Smooth muscle cell of the pulmonary artery (primary cell): ENCODE measurements at places on chromosomes 3 and 15. TPM values are rescaled to one million over a fixed set of nuclear protein-coding genes. Genes with fewer than 3 reads are reported as not detected.

Gene PDIA5
- 69.7 and 77.5 TPM in 2 replicates for total RNA-seq

Gene ATP13A5
- not detected in 2 replicates for total RNA-seq

Gene ZNF660
- total RNA-seq: 1.8 and 2.2 TPM in 2 replicates

Gene SLC28A2
- total RNA-seq: not detected in 2 replicates

Gene EOMES
- not detected in 2 replicates for total RNA-seq

Gene MKRN3
- total RNA-seq: 0.43 and 1.5 TPM in 2 replicates

Gene HCLS1
- total RNA-seq: 0.76 and 2.2 TPM in 2 replicates

Gene C2CD4A
- 0.36 and 1.4 TPM in 2 replicates for total RNA-seq

Gene OCA2
- total RNA-seq: not detected in 2 replicates

Gene RHOV
- 0.07 TPM in 1 of 2 replicates, not detected in the other for total RNA-seq

Gene TMEM202
- total RNA-seq: not detected in 2 replicates

Gene RPL4
- 3,026 and 3,138 TPM in 2 replicates for total RNA-seq

Gene TMEM212
- total RNA-seq: not detected in 2 replicates

Gene SYNM
- total RNA-seq: 23.4 and 24.0 TPM in 2 replicates

Gene ABHD10
- total RNA-seq: 40.6 and 47.5 TPM in 2 replicates

Gene DNAH12
- total RNA-seq: 0.13 TPM in 2 replicates

Gene TLR9
- under 0.01 and 0.23 TPM in 2 replicates for total RNA-seq

Gene IMPG2
- total RNA-seq: 0.26 and 0.33 TPM in 2 replicates

Gene AHSG
- not detected in 2 replicates for total RNA-seq

Gene SLC6A6
- 20.4 and 55.4 TPM in 2 replicates for total RNA-seq

Gene NAA50
- total RNA-seq: 249 and 278 TPM in 2 replicates

Gene TGM4
- total RNA-seq: not detected in 2 replicates

Gene TRIM42
- total RNA-seq: not detected in 2 replicates

Gene SLC49A4
- total RNA-seq: 17.6 and 19.7 TPM in 2 replicates

Gene IL12A
- 1.8 and 3.7 TPM in 2 replicates for total RNA-seq

Gene THOC7
- total RNA-seq: 34.1 and 43.2 TPM in 2 replicates

Gene NR1I2
- total RNA-seq: 0.20 and 0.23 TPM in 2 replicates

Gene STAC
- total RNA-seq: 23.2 and 28.2 TPM in 2 replicates

Gene GOLGA8R
- 2.9 and 3.3 TPM in 2 replicates for total RNA-seq

Gene TRPM1
- not detected in 2 replicates for total RNA-seq

Gene LSAMP
- total RNA-seq: 1.0 and 3.2 TPM in 2 replicates

Gene DPH6
- 7.6 and 11.9 TPM in 2 replicates for total RNA-seq

Gene SNX1
- total RNA-seq: 40.5 and 45.9 TPM in 2 replicates

Gene DZIP1L
- 25.7 and 28.9 TPM in 2 replicates for total RNA-seq

Gene SLC24A5
- not detected in 2 replicates for total RNA-seq

Gene WDR72
- not detected in 2 replicates for total RNA-seq

Gene ATP10A
- 14.9 and 16.4 TPM in 2 replicates for total RNA-seq

Gene CYP11A1
- total RNA-seq: 0.26 and 0.50 TPM in 2 replicates

Gene TF
- 0.20 and 0.43 TPM in 2 replicates for total RNA-seq

Gene EOGT
- total RNA-seq: 31.1 and 61.4 TPM in 2 replicates

Gene EPHA3
- total RNA-seq: 0.99 and 6.7 TPM in 2 replicates

Gene DIPK2A
- 100 and 101 TPM in 2 replicates for total RNA-seq

Gene CD47
- total RNA-seq: 61.9 and 90.9 TPM in 2 replicates

Gene GCSAM
- total RNA-seq: not detected in 2 replicates

Gene LRIG1
- total RNA-seq: 105 and 165 TPM in 2 replicates

Gene ECE2
- 0.17 TPM in 1 of 2 replicates, not detected in the other for total RNA-seq

Gene SLC2A2
- not detected in 2 replicates for total RNA-seq

Gene ADAMTS9
- total RNA-seq: 3.7 and 8.1 TPM in 2 replicates

Gene ROPN1
- not detected in 2 replicates for total RNA-seq

Gene PIERCE2
- 1.7 and 3.1 TPM in 2 replicates for total RNA-seq

Gene CCDC14
- total RNA-seq: 32.9 and 37.1 TPM in 2 replicates

Gene ERC2
- 0.07 and 0.10 TPM in 2 replicates for total RNA-seq

Gene SCAANT1
- not detected in 2 replicates for total RNA-seq

Gene MAGEF1
- 16.4 and 19.5 TPM in 2 replicates for total RNA-seq
